ENCODE measurements at places on chromosomes 5 and 9. TPM values are rescaled to one million over a fixed set of nuclear protein-coding genes. Genes with fewer than 3 reads are reported as not detected.

GRCh38 chr5:116289276-116289675 lies 204.5 kb downstream of the COMMD10 start:
- no peak for DNase-seq

- DNase-seq = no peak
Measured at GRCh38 chr9:121768416-121769015, 117.1 kb downstream of the DAB2IP start.

- DNase-seq = peak; percentile 42
Measured at GRCh38 chr5:72817076-72817481, 618 bp downstream of the TNPO1 start.

The UGT3A1 gene
- 0.16 TPM for total RNA-seq

The NR5A1 gene
- total RNA-seq = not detected

The CCNJL gene
- 4.7 TPM for total RNA-seq

- no peak for DNase-seq
Measured at GRCh38 chr9:112396872-112397271, 17.0 kb downstream of the HSDL2 start.

DNA sequence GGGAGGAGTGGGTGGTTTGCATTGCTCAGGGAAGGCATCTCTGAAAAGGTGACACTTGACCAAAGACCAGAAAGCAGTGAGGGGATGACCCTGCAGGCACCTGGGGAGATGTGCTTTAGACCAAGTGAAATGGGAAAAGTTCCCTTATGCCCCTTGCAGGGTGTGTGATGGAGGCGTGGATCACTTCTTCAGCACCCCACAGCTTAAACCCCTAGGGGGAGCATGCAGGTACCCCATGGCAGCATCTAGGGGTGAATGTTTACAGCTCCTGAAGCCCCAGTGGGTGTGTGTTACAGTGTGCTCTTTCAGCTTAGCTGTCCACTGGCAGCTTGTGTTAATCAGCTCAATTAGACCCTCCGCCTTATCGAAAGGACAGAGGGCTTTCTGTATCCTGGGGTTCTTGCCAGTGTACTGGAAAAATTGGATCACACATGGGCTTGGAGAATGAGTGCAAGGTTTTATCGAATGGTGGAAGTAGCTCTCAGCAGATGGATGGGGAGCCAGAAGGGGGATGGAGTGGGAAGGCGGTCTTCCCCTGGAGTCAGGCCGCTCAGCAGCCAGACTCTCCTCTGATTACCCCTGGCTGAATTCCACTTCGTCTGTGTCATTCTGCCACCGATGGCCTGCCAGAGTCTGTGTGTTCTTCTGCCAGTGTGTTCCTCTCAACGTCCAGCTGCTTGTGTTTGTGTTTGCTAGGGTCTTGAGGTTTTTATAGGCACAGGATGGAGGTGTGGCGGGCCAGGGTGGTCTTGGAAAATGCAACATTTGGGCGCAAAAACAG lies 6.3 kb downstream of the BHMT2 start:
- no peak for DNase-seq

DNA sequence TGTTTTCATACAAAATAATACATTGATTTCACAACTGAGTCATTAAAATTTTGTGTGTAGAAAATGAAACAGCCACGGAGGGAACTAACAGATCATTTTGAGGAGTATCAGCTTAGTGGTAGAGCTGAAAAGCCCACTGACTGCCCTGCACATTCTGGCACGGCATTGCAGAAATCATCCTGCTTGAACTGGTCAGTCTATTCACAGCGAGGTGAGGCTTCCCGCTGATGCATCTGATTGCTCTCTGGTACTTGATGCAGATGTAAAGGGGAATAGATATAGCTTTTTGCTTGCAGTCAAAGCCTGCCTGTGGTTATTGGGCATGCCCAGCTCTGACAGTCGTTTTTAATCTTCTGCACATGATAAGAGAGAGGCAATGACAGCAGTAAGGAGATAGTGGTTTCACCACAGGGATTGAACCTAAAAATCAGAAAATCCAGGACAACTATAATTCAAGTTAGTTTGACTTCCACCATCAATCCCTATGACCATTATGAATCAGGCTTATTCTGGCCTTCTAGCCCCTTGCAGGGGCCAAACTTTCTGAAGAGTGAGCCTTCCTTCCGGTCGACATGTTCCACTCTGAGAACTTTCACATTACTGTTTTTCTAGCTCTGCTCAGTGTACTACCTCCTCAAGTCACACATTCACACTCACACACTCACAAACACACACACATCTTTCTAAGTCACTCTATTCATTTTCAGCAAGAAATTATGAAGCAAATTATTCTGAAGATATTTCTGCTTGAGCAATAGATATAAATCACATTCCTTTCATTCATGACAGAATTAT lies 782.8 kb upstream of the NUDT12 start:
- DNase-seq = no peak

DNA sequence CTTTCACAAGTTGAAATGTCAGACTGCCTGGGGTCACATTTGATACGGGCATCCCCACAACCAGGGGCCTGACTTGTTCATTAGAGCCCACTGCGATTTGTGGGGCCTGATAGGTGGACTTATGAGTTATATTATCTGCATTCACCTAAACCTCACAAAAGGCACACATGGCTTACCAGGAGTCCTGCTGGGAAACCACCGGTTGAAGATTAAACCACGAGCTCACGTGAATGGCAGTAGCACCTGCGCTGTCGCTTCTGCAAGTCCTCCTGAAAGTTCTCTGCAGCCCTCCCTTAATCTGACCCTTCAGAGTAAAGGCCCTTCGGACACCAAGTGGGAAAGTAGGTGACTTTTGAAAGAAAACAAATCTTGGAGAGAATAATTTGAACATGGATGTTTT lies 68.9 kb downstream of the PPIC start:
- DNase-seq = no peak

- DNase-seq = no peak
Measured at GRCh38 chr5:135890867-135891266, 4.8 kb downstream of the IL9 start.

DNA sequence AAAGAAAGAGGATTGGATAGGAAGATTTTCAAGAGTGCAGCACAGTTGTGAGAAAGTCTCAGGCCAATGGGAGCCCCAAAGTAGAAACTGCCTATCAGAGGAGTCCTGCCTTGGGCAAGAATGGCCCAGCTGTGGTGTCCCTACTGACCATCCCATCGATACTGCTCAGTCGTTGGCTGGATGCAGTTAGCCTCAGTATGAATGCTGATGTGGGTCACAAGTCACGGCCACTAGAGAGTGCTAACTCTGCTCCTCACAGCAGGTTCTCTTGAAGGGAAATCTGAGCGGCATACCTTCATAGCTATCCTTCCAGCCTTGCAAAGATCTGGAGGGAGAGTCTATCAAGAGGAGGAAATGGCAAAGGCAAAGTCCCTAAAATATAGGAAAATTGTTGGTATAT lies 11.6 kb upstream of the CETN3 start:
- no peak for DNase-seq

DNA sequence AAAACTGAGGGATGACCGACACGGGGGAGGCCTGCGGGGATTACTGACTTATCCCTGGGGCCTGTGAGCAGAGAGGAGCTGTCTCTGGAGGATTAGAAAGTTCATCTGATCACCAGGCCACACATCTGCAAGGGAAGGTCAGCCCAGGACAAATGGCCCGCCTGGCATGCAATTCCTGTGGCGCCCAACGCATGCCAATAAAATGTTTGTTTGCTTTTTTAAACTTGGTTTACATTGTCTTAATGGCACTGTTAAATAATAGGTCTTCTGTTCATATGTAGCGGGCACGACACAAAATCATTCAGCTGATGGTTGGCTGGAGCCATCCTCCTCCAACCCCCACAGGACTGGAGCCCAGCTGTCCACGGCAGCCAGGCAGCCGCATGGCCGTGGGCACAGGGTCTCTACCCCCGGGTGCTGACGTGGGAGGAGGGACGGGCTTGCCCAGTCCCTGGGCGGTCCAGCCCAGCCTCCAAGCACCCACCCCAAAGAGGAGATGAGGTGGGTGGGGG lies 41.0 kb upstream of the SLC12A7 start:
- no peak for DNase-seq

- no peak for DNase-seq
Measured at GRCh38 chr5:1323803-1324173, 21.1 kb downstream of the CLPTM1L start.

The NR4A3 gene
- 4.7 TPM for total RNA-seq

The PALM2AKAP2 gene
- 15.6 TPM for total RNA-seq

All from urinary bladder (tissue), 4 donors.